GM12864 (cell line): ENCODE measurements at places on chromosomes 6 and 20.

DNA sequence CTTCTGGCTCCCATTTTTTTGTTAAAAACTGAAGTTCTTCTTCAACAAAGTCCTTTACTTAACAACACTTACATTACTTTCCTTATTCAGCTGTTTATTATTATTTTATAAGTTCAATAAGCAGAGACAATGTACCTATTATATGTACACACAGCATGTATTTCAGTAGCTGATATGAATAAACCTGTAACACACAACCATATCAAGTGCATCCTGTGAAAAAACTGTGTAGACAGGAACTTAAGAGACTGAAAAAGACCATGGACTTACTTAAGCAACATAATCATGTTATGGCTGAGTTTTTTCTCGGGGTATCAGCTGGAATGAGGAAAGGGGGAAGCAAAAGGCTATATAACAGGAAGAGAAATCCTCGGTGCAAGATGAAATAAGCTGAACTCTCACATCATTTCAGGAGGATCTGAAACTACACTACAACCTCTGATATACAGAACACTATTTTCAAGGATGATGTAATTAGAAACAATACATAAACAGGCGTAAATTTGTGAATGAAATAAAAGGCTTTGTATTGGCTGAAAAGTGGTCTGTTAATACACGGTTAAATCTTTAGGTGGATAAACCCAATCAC, 70.9 kb downstream of the REV3L start:
- no peak for DNase-seq

DNA sequence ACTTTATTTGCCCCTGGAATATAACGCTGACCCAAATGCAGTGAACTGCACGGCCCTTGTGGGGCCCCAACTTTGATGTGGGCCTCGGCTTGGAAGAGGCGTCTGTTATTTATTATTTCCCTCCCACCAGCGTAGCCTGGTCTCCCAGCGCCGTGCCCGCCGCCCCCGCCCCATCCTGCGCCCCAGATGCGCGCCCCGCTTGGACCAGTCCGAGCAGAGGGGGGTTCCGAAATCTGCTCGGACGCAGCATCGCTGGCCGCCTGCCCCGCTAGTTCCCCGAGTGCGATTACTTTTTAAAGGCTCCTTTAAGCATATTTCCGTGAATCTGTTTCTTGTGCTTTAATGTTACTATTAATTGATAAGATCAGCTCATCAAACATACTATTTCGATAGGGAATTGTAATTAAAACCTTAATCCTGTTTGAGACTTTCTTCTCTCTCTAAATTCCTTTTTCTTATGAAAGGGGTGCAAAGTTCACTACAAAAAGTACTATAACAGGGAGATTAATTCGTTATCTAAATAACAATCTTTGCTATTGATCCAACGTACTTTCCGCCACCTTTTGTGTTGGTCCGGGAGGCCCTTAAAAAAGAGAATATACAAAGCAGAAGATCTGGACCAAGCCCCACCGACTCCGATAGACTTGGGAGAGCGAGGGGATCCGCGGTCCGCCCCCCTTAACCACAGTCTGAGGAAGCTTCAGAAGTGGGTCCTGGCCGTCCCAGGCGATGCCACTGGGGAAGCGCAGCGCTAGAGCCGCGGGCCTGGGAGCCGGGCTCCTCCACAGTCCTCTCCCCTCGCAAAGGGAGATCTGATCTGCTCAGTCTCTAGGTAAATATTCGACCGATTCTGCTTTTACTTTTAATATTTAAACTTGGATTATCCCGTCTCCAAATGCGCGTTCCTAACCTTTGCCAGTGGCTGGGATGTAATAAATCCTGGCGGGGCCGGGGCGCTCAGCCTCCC, 10.2 kb downstream of the POU3F2 start:
- no peak for DNase-seq

GRCh38 chr6:82270881-82271635, 23.5 kb upstream of the IBTK start:
- DNase-seq: no peak

GRCh38 chr6:26032340-26033084, 54.7 kb upstream of the HFE start:
- no peak for DNase-seq

- no peak for DNase-seq
These were observed 145.8 kb upstream of the TSHZ2 start for GRCh38 chr20:52826321-52826720.

- DNase-seq: no peak
These were observed 116.1 kb upstream of the CCN2 start for GRCh38 chr6:132067286-132067685.

- peak; percentile 78 for DNase-seq
These were observed at the start of gene PSMB1 for GRCh38 chr6:170552765-170553533. TSS of gene PSMB1 (minus strand) at chr6:170553307. CDS start at chr6:170553242, 65 bp downstream.

GRCh38 chr6:55841341-55841740, 34.0 kb downstream of the BMP5 start:
- DNase-seq: no peak

DNA sequence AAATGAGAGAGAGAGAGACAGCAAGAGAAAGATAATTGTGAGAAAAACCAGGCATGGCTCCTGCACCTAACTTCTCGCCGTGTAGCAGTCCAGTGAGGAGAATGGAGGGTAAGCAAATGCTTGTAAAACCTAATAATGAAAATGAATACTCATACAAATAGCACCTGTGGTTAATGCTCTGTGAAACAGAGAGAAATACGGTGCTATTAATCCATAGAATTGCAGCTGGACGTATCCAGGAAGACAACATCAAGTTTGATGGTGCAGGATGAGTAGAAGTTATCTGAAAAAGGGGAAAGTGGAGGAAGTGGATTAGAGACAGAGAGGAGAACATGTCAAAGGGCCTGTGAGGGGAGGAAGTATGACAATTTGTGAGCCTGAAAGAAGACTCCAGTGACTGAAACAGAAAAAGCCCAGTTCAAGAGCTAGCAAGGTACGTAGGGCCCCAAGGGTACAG, 89.4 kb upstream of the PAK5 start:
- peak; percentile 31 for DNase-seq

DNA sequence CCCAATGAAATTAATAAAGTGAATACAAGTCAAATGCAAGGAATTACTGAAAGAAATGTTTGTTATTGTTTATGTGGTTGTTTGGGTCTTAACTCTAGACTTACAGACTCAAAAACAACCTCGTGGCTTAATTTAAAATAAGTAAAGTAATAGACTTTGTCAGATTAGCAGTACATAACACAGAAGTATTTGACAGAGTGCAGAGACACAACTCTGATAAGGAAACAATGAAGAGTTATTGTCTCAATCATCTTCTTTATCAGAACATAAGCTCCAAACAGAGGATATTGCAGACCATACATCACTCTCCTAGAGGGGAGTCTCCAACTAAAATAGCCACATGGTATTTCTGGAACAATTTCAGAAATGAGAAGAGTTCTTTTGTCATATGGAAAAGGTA, 487.7 kb upstream of the HS3ST5 start:
- DNase-seq: no peak

DNA sequence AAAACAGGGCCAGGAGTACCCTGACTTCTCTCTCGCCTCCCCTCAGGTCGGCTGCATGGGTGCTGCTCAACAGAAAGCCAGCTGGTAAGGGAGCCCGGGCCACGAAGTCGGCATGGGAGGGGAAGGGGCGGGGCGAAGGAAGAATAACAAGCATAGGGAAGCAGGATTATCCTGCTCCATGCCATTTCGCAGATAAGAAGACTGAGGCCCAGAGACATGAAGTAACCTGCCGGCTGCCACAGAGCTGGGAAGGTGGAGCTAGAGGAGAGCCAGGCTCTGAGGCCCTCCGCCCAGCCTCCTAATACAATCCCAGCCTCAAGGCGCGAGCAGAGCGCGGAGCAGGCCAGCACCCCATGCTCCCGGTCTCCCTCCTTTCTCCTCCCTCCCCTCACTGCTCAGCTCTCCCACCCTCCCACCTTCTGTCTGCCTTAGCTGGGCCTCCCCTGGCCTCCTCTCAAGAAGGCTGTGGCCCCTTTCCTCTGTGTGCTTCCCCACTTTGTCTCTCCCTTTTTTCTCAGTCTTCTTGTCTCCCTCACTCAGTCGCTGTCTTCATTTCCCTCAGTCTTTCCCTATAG, 13.2 kb upstream of the HMGA1 start:
- DNase-seq: no peak

DNA sequence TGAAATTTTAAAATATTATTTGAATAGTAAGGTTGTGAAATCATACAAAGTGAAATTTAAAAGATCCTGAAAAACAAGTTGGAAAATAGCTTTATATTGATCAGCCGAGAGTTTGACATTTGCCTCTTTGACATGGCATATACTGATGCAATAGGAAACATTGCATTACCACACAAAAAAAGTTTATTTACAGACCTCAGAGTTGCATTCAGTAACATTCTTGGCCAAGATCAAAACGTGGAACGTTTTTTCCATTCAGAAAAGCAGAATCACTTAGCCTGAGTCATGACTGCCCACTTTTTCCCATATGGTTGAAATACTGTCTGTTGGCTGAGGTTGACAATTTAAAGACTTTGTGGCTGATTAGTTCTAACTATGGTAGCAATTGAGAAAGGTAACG, 55.1 kb upstream of the BACH2 start:
- DNase-seq: no peak

DNA sequence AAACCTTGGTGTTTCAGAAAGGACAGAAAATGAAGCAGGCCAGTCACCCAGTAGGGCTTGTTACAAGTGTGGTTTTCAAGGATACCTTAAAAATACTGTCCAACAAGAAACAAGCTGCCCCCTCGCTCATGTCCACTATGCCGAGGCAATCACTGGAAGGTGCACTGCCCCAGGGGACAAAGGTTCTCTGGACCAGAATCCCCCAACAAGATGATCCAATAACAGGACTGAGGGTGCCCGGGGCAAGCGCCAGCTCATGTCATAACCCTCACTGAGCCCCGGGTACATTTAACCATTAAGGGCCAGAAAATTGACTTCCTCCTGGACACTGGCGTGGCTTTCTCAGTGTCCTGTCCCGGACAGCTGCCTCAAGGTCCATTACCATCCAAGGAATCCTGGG, 6.6 kb upstream of the NT5DC1 start:
- no peak for DNase-seq

- DNase-seq: no peak
These were observed 12.5 kb downstream of the CAP2 start for GRCh38 chr6:17405944-17406245.

GRCh38 chr6:31272436-31272835, 544 bp upstream of the HLA-C start:
- DNase-seq: no peak

- DNase-seq: no peak
These were observed 9.7 kb downstream of the CST7 start for GRCh38 chr20:24958506-24959385.

DNA sequence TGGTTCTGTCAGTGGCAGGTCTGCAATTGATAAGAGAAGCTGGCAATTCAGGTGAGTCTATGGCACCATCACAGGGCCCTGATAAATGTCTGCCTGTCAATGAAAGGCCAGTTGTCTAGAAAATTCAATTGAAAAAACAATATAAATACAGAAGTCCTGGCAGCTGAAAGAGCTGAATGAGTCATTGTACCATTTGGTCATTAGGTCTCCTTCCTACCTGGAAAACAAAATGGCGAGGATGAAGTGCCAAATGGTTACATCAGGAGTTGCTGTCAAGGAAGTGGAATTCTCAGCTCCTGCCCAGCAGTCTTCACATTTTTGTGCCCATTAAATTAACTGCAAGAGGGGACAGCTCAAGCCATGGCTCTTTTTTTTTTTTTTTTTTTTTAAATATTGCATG, 37.7 kb downstream of the PEX7 start:
- DNase-seq: no peak

- peak; percentile 64 for DNase-seq
These were observed 25.1 kb upstream of the TAF8 start for GRCh38 chr6:42025066-42025844.

DNA sequence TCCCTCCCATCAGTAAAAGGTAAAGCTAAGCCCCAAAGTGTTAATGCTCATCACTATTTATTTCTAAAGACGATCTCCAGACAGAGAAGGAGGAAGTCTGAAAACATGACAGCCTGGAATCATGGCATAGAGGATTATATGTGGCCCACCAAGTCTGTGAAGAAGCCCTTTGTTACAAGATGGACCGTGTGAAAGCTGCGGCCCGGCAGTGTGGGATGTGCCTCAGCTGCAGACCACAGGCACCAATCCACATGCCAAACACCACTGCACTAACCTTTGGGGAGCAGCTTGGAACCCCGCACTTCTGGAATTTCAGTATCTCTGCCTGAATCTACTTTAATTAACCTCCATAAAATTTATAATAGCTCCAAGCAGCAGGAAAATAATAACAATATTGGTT, 90.4 kb downstream of the SLC23A2 start:
- no peak for DNase-seq

GRCh38 chr20:50368813-50369224, 141.4 kb upstream of the PTPN1 start:
- no peak for DNase-seq

- DNase-seq: no peak
These were observed 314.3 kb upstream of the NT5E start for GRCh38 chr6:85135376-85136094.
